ENCODE measurements at places on chromosomes 1 and 21.
A peak's percentile ranks its signal among the peaks of the same experiment; 100 is the strongest.

DNA sequence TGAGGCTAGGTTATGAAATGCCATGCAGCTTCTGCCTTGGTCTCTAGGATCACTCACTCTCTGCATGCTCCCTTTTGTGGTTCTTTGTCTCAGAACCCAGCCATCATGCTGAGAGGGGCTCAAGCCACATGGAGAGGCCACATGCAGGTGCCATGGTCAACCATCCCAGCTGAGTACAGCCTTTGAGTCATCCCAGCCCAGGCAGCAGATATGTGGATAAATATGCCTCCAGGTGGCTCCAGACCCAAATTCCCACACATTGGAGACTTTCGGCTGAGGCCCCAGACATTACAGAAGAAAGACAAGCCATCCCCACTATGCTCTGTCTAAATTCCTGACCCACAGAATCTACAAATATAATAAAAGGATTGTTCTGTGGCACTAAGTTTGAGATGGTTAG lies 102.0 kb downstream of the LHX9 start:
- no peak for DNase-seq

DNA sequence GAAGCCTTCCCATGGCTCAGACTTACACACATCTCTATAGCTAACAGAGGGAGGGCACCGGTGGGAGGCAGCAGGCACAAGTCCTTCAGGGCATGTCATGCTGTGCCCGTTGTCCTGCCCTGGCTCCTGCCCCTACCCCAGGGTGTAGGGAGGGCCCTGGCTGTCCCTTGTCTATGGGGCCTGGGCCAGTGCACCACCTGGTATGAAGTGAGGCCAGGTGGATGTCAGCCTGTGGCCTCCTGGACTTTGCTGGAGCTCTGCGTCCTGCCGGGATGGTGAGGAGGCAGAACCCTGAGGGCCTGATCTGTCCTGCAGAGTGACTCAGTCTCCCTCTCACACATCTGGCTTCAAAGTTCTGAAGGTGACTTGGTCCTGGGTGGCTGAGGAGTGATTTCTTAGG lies 47.3 kb upstream of the GPR37L1 start:
- DNase-seq: no peak

GRCh38 chr1:113742515-113742914 lies 16.8 kb downstream of the PHTF1 start:
- DNase-seq: no peak

GRCh38 chr1:26225033-26225831 lies 8.8 kb upstream of the CEP85 start:
- no peak for DNase-seq

GRCh38 chr21:38148046-38148445 lies 108.7 kb upstream of the KCNJ15 start:
- no peak for DNase-seq

DNA sequence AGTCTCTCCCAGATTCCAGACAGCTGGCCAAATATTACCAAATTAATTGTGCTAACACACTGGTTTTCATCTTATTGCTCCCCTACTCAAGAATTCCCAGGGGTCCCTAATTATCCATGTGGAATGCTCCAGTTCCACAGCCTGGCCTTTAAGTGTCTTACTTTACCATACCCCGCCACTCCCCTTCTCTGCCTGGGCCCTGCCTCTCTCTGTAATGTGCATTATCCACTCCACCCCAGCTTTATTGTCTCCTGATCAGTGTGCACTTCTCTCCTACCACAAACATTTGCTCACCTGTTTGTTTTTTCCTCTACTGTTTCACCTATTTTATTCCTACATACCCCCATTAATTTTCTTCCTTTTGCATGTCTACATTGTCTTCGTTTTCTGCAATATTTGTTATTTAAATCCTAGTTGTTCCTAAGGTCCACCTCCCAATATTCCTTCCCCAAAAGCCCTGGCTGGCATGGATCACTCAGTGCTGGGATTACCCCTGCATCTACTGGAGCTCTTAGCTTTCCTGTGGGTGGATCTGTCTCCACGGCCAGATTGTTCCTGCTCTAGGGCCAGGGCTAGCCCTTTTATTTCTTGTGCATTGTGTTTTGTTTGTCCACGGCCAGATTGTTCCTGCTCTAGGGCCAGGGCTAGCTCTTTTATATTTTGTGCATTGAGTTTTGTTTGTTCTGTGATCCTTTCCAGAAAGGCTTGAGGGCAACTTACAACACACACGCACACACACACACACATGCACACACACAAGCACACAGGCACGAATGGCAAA lies 33.4 kb upstream of the ATP1B1 start:
- DNase-seq: no peak

DNA sequence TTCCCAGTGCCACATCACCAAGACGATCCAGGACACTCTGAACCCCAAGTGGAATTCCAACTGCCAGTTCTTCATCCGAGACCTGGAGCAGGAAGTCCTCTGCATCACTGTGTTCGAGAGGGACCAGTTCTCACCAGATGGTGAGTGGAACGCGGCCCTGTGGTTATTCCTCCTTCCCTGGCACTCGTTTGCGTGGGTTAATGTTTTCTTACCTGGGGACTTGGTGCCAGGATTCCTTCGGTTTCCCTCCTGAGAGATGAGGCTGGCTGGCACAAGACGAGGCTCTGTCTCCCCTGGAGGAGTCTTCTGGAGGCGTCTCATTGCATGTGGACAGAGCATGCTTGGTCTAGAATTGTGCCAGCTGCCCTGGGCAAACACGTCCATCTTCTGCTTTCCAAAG lies 29.3 kb downstream of the ATP5PO start:
- DNase-seq: no peak

- DNase-seq: no peak
These were observed 28.0 kb upstream of the EVA1B start for GRCh38 chr1:36351227-36351977.

- DNase-seq: no peak
These were observed 157.7 kb downstream of the MAST2 start for GRCh38 chr1:45960930-45961715.

DNA sequence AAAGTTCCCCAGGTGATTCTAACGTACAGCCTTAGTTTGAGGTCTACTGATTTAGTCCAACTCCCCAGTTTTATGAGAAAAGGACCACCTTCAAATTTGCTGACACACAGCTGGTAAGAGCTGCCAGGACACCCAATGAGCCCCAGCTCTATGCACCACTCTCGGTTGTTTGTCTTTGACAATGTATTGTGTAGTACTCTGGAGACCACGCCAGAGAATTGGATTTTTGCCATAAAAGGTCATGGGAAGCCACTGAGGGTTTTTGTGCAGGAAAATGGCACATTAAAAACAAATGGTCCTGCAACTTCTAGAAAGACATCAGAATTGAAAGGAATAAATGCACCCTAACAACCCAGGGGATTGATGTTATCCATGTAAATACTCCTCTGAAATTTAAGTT lies 7.1 kb upstream of the IER5 start:
- DNase-seq: no peak

- DNase-seq: no peak
These were observed 58.7 kb upstream of the PTGS2 start for GRCh38 chr1:186738926-186739325.

DNA sequence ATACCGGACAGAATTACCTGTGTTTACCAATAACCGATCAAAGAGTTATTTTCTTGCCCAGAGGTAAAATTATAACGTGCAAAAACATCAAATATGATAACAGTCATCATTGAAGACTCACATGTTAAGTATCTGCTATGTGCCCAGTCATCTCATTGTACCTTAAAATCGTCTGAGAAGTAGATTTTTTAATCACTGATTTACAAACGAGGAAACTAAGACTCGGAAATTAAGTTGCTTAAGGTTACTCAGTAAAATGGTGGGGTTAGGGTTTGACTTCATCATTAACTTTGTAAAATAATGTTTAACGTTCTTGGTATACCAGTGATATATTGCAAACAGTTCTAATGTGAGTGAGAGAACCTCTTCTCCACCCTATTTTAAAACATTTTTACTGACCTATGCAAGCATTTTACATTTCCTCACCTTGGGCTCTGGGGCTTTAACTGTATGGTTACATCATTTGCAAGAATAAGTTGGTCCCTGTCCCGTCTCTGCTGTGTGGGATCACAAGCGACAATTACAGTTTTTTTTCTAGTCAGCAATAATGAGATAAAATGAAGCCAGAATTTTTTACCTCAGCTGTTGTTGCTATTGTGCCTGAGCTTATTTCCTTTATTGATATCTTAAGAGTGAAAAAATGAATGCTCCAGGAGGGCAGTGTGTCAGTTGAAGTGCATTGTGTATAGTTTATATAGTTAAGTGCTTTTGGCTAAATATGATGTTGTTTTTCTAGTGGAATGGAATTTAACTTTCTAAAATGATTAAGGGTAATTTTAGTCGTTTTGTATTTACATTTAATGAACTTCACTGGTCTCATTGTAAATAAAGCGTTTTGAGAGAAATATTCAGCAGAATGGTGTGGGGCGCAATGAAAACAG lies 2.7 kb downstream of the RPRD2 start:
- DNase-seq: no peak

- DNase-seq: no peak
These were observed 6.8 kb upstream of the EFHD2 start for GRCh38 chr1:15402809-15403450.

- DNase-seq: no peak
These were observed 28.1 kb downstream of the RNF187 start for GRCh38 chr1:228515200-228515834.

DNA sequence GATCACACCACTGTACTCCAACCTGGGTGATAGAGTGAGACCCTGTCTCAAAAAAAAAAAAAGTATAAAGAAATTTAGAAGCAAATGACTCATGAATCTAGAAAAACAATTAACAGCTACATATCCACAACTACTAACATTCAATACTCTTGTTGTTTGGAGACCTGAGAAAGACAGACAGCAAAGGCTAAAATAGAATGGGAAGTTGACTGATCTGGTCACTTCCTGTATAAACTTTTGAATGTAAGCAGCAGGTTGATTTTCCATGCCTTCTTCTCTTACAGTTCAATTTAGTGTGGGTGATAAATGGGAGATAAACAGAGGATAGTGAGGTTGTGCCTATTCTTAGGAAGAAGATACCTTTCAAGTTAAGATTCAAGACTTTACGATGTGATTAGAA lies 85.2 kb downstream of the TGFB2 start:
- no peak for DNase-seq

DNA sequence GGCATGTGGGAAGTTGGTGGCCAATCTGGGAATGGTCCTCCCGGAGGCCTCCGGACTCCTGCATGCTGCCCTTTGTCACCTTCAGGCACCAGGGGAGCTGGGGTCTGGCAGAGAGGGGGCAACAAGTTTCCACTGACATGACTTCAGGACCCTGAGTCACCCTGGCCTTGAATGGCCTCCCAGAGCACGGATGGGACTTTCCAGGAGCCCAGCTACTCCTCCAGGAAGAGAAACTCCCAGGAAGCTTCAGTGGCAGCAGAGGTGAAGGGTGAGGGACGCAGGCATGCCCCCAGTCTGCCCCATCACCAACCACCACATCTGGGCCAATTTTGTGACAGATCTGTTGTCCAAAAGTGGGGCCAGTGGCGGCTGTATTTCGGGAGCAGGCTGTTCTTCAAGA lies 55.9 kb upstream of the WASF2 start:
- DNase-seq: no peak

DNA sequence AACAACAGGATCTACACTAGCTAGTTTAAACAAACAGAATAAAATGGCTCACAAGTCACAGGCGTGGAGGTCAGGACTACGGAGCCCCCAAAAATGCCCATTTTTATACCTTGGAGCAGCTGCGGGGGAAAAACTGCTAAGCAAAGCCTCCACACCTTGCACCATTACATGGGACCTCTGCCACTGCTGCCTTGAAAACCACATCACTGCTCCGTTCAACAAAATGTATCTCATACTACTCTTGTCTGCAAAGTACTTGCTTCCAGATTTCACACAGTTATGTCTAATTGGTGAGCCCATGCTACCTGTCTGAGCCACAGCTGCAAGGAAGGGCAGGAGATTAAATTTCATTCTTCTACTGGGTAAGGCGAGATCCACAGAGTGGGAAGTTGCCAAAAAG lies 24.4 kb downstream of the MRPL39 start:
- DNase-seq: no peak

GRCh38 chr1:12643079-12643478 lies 806 bp upstream of the AADACL4 start:
- no peak for DNase-seq

DNA sequence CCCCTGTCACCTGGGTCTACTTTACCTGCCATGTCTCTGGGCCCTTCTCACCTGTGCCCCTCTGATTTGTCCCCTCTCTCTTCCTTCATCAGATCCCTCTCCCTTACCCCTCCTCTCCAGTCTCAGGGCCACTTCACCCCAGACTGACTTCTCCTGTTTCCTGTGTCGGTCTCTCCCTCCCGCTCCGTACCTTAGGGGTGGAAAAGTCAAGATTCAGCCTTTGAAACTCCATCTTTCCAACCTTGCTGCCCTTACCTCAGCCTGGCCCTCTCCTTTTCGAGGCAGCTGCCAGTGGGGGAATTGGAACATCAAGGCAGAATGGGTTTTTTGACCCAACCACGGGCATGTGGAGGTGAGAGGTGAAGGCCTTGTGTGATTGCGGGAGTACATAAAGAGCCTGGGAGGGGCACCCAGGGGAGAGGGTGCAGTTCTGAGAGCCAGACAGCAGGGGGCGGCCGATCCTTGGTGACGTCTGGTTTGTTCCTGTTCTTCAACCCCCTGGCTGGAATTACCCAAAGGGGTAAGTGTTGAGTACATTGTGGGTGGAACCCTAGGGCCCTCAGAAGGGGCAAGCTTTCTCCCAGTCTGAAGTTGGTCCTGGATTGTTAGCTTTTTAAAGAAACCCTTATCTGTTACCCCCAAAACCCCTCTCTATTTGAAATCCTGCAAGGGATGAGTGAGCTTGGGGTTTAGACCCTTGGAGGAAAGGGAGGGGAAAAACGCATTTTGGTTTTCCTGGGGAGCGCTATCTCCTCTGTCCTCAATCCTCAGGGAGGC lies 12.3 kb upstream of the DMBX1 start:
- peak; percentile 68 for DNase-seq

DNA sequence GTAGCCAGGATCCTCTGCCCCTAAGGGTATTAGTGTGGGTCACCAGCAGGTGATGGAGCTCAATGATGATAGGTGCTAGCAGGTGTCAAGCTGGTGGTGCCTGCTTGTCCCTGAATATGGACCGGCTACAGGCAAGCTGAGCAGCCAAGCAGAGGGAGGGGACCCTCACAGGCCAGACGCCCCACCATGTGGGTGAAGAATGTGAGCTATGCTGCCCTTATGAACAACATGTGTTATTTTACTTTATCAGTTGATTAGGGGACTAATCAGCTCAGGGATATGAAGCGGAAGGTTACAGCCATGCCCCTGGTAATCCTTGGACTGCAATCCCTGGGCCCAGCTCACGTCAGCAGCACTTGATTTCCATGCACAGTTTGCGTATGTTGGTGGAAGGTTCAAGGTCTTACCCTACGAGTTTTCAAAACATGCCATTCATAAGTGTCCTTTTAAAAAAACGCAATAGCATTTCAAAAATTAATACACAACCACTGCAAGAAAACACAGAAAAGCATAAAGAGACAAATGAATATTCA lies 106.0 kb downstream of the CDC7 start:
- no peak for DNase-seq

GRCh38 chr1:172144445-172145061 lies 275.9 kb upstream of the C1orf105 start:
- no peak for DNase-seq

GRCh38 chr1:234958066-234958705 lies 170.5 kb downstream of the TOMM20 start:
- DNase-seq: no peak

- no peak for DNase-seq
These were observed 862 bp upstream of the SGIP1 start for GRCh38 chr1:66532798-66533783.

All from stimulated activated CD4-positive, alpha-beta T cell treated with anti-CD3 and anti-CD28 coated beads, Interleukin-1b, Interleukin-23, amount 100 ng/mL, for 1 hour (primary cell).